ENCODE measurements at places on chromosomes 5 and 9. TPM values are rescaled to one million over a fixed set of nuclear protein-coding genes. Genes with fewer than 3 reads are reported as not detected.
A peak's percentile ranks its signal among the peaks of the same experiment; 100 is the strongest.

- peaks cover 5% of the 10 kb centered on the region for H3K36me3 ChIP-seq
- no peak overlapping the region for H3K4me3 ChIP-seq
- peaks cover 17% of the 10 kb centered on the region for H3K4me1 ChIP-seq
Observed at GRCh38 chr5:41875121-41875520, 4.9 kb upstream of the OXCT1 start.

DNA sequence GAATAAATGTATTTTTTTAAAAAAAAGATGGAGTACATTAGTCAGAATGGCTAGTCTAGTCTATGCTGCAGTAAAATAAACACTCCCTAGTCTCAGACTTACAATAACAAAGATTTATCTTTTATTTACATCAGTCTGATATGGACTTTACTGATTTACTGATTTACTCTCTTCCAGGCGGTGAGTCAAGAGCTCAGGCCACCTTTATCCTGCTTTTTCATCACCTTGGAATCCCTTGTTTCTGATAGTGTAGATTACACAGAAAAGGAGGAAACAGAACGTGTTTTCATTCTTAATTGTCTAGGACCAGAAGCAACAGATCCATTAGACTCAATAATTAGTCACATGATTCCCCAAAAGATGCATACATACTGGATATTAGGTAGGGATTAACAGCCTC lies 290.1 kb upstream of the TRPC7 start:
- H3K4me1 ChIP-seq: no peaks in the 10 kb centered on the region
- no peak overlapping the region for H3K27ac ChIP-seq
- no peaks in the 10 kb centered on the region for H3K27me3 ChIP-seq

Gene FGF18
- total RNA-seq: not detected

DNA sequence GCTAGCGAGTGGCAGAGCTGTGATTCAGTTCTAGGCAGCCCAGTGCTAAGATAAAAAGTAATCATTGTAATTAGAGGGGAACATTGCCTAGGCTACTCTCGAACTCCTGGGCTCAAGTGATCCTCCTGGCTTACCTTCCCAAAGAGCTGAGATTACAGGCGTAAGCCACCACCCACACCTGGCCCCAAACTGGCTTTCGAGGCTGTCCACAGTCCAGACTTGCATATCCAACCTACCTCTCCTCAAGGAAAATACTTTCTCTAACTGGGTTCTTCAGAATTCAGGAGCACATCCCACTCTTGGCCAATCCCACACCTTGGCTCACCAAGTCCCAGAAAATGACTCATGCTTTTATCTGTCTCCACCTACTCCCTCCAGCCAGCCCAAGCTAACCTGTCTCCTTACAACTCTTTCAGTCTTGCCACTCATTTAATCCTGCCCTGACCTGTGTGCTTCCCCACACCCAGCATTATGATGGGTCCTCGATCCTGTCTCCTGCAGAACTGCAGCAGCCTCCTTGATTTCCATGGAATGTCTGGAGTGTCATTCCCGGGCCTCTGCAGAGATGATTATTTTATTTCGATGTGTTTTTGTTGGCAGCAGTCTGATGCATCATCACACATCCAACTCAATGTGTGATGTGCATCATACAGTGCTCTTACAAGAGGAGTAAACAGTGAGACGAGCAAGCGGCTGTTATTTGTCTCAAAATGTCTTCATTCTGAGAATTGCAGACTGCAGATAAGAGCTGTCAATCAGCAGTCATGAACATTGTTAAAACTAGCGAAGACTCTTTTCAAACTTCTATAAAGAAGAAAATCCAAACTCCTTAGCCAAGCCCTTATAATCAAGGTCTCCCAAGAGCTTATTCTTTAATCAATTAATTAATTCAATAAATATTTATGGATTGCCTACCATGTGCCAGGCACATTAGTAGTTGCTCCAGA lies 167.3 kb downstream of the SEC61B start:
- H3K27ac ChIP-seq: no peak overlapping the region
- H3K4me3 ChIP-seq: no peak overlapping the region

GRCh38 chr5:175821790-175822211 lies 49.6 kb upstream of the CPLX2 start:
- no peak overlapping the region for H3K4me3 ChIP-seq
- H3K4me1 ChIP-seq: peaks cover 6% of the 10 kb centered on the region
- H3K36me3 ChIP-seq: no peaks in the 10 kb centered on the region
- DNase-seq: no peak
- H3K27ac ChIP-seq: no peak overlapping the region

GRCh38 chr9:117779760-117780159 lies 75.6 kb downstream of the TLR4 start:
- H3K27ac ChIP-seq: no peak overlapping the region
- H3K36me3 ChIP-seq: no peaks in the 10 kb centered on the region
- H3K4me1 ChIP-seq: peaks cover 17% of the 10 kb centered on the region
- peak overlapping the region; percentile 41 for H3K4me3 ChIP-seq
- H3K27me3 ChIP-seq: peaks cover 18% of the 10 kb centered on the region

Gene PCDHA2
- total RNA-seq: not detected

Gene MZB1
- total RNA-seq: 21.8 TPM

- no peaks in the 10 kb centered on the region for H3K27me3 ChIP-seq
- H3K36me3 ChIP-seq: no peaks in the 10 kb centered on the region
- no peaks in the 10 kb centered on the region for H3K4me1 ChIP-seq
- H3K27ac ChIP-seq: no peak overlapping the region
Observed at GRCh38 chr5:151587796-151588555, 3.2 kb downstream of the FAT2 start.

- H3K4me1 ChIP-seq: no peaks in the 10 kb centered on the region
- no peaks in the 10 kb centered on the region for H3K27me3 ChIP-seq
- H3K4me3 ChIP-seq: no peak overlapping the region
Observed at GRCh38 chr9:102521097-102521755, 473.9 kb upstream of the CYLC2 start.

DNA sequence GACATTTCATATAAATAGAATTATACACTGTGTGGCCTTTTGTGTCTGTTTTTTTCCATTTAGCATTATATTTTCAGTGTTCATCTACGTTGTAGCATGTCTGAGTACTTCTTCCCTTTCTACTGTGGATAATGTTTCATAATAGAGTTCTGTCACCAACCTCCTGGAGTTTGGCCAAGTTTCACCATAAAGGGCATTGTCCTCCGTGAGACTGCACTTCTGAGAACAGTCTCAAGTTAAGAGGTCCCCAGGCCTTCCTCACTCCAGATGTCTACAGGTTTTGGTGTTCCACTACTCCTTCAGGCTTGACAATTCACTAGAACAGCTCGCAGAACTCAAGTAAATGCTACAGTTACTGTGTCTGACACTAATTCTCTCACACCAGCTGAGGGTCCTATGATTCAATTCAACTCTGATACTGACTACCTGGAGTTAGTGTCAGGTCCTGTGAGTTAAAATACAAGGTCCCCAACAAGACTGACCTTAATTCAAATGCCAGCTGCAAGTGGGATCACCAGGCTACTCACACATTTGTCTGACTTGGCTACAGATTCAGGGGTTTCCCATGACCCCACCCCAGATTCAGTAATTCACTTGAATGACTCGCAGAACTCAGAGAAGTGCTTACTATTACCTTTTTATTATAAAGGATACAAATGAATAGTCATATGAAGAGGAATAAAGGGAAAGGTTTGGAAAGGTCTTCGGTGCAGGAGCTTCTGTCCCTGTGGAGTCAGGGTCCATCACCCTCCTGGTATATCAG lies 31.1 kb downstream of the SLC35A4 start:
- no peak for DNase-seq
- H3K27ac ChIP-seq: no peak overlapping the region
- no peaks in the 10 kb centered on the region for H3K4me1 ChIP-seq
- no peak overlapping the region for H3K4me3 ChIP-seq
- no peaks in the 10 kb centered on the region for H3K36me3 ChIP-seq

- H3K27me3 ChIP-seq: peaks cover 9% of the 10 kb centered on the region
- H3K4me1 ChIP-seq: peaks cover 46% of the 10 kb centered on the region
Observed at GRCh38 chr5:76402251-76402885, 717 bp upstream of the IQGAP2 start.

DNA sequence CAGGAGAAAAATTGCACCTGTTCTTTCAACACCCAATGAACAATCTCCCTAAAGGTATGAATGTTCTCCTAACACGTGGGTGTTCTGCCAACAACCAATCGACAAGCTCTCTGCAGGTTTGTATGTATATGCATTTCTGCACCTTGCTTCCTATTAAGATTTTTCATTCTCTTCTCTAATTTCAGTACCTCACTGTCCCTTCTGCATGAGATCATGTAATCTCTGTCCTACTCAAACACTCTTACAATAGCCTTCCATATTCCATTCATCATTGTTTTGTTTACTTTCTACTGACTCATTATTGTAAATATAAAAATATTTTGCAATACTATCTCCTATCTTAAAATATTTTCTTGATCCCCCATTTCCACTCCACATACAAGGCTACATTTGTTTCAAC lies 382.0 kb downstream of the CDH12 start:
- H3K4me3 ChIP-seq: no peak overlapping the region
- H3K36me3 ChIP-seq: no peaks in the 10 kb centered on the region
- no peaks in the 10 kb centered on the region for H3K4me1 ChIP-seq

DNA sequence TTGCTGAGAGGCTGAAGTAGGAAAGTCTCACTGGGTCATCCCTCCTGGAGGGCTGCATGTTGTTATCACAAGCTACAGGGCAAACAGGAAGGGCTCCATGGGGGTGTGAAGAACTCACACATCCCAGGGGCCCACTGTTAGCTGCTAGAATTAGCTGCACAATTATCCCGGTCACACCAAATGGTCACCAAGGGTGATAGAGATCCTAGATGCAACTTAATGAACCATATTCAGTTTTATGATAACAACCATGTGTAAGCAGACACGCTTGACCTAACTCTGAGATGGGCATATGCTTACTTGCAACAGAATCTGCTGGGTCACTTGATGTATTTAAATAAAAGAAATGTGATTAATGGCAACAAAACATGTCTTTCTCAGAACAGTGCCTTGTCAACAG lies 143.5 kb upstream of the C6 start:
- no peaks in the 10 kb centered on the region for H3K27me3 ChIP-seq
- H3K27ac ChIP-seq: no peak overlapping the region
- no peak overlapping the region for H3K4me3 ChIP-seq
- DNase-seq: no peak
- no peaks in the 10 kb centered on the region for H3K36me3 ChIP-seq
- no peaks in the 10 kb centered on the region for H3K4me1 ChIP-seq

DNA sequence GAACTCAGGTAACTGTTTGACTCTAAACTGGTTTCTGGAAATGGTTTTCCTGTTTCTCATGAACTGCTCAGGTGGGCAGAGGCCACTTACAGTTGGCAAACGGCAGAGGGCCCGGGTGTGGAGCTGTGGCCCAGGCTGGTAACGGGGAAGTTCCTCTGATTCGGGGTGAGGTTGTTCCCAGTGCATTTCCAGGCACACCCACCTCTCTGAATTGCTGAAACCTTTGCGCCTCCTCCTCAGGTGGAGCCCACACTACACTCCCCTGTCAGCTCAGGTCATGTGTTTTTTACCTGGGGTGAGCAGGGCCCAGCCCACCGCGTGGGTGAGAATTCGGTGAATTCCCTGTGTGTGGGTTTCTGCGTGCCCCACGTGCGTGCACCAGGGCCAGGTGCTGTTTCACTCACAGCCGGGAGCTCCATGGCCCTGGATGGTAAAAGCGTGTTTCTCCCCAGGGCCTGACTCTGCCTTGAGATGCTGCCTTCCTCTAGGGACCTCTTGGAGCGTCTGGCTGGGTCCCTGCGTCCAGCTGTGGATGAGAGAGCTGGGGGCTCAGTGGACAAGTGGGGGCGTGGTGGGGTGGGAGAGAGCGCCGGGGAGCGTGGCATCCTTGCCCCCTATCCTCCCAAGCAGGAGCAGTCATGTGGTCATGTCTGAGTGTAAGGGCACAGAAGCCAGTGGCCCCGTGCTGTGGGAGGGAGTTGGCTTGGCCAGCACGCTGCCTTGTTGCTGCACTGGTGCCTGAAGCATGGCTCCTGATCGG lies 33.5 kb upstream of the LPCAT1 start:
- H3K36me3 ChIP-seq: no peaks in the 10 kb centered on the region
- peaks cover 6% of the 10 kb centered on the region for H3K27me3 ChIP-seq
- no peak overlapping the region for H3K27ac ChIP-seq

DNA sequence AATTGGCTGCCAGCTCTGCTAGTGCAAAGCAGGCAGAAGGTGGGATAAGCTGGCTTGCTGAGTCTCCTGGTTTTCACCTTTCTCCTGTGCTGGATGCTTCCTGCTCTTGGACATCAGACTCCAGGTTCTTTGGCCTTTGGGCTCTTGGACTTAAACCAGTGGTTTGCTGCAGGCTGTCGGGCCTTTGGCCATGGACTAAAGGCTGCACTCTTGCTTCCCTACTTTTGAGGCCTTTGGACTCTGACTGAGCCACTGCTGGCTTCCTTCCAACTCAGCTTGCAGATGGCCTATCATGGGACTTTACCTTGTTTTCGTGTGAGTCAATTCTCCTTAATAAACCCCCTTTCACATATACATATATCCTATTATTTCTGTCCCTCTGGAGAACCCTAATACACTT lies 1293.9 kb upstream of the CDH6 start:
- no peaks in the 10 kb centered on the region for H3K36me3 ChIP-seq
- H3K4me3 ChIP-seq: no peak overlapping the region
- H3K27me3 ChIP-seq: no peaks in the 10 kb centered on the region
- H3K4me1 ChIP-seq: no peaks in the 10 kb centered on the region
- H3K27ac ChIP-seq: no peak overlapping the region

DNA sequence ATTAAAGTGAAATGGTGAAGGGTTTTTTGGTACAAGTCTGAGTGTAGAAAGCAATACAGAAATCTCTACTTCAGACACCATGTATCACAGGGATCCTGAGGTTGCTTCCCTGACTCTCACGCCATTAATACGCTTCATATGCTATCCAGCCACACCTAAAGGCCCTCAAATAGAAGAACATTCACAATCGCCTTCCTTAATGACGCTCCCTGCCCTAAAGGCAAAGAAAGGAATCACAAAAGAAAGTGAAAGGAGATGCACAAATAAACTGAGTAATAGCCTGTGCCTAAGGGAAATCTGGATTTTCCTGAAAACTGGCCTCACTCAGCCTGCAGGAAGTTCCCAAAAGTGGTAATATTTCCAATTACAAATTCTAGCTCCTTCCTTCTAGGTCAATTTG lies 1002.7 kb upstream of the DMAC1 start:
- H3K27me3 ChIP-seq: no peaks in the 10 kb centered on the region
- H3K4me3 ChIP-seq: no peak overlapping the region
- DNase-seq: no peak
- H3K36me3 ChIP-seq: no peaks in the 10 kb centered on the region

DNA sequence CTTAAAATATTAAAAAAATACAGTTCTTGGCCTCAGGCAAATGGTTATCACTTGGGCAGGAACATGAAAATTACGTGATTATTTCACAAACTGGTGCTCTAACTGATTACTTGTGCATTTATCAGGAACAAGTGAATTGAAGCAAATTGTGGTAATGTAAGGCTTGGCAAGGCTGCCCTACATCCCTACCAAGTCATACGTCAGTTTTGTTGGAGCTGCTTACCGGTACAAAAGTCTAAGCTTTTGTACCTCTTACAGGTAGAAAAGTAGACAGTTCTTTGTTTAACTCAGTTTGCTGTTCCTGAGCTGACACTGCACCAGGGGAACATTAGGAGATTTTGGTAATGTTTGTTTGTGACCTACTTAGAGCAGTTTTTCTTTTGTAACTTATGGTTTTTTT lies 2.2 kb downstream of the G3BP1 start:
- no peaks in the 10 kb centered on the region for H3K27me3 ChIP-seq
- H3K27ac ChIP-seq: peak overlapping the region; percentile 49
- peaks cover 17% of the 10 kb centered on the region for H3K36me3 ChIP-seq
- no peak for DNase-seq

GRCh38 chr5:173746047-173746646 lies 129.7 kb upstream of the BOD1 start:
- no peaks in the 10 kb centered on the region for H3K27me3 ChIP-seq
- H3K36me3 ChIP-seq: no peaks in the 10 kb centered on the region
- H3K4me3 ChIP-seq: no peak overlapping the region

GRCh38 chr5:42666869-42667268 lies 89.7 kb upstream of the CCDC152 start:
- DNase-seq: no peak
- no peak overlapping the region for H3K27ac ChIP-seq
- H3K4me1 ChIP-seq: no peaks in the 10 kb centered on the region
- no peak overlapping the region for H3K4me3 ChIP-seq
- no peaks in the 10 kb centered on the region for H3K36me3 ChIP-seq
- peaks cover 8% of the 10 kb centered on the region for H3K27me3 ChIP-seq

All from activated naive CD8-positive, alpha-beta T cell treated with anti-CD3 and anti-CD28 coated beads, Interleukin-2, amount 10 ng/mL, durations not matched to agents 7 days and 5 days (primary cell).